NCI-H1105 (cell line): ENCODE measurements at places on chromosomes 12 and 14.

DNA sequence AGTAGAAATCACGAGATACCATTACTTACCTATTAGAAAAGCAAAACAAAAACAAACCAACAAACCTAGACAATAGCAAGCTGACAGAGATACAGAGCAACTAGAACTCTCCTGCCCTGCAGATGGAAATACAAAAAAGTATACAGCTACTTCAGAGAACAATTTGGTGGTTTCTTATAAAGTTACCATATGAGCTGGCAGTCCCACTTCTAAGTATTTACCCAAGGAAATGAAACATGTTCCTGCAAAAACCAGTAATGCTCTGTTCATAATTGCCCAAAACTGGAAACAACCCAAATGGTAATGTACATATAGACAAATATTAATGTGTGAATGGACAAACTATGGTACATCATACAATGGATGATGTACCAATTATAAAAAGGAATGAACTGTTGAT lies 31.7 kb downstream of the FUT8 start:
- DNase-seq: no peak

DNA sequence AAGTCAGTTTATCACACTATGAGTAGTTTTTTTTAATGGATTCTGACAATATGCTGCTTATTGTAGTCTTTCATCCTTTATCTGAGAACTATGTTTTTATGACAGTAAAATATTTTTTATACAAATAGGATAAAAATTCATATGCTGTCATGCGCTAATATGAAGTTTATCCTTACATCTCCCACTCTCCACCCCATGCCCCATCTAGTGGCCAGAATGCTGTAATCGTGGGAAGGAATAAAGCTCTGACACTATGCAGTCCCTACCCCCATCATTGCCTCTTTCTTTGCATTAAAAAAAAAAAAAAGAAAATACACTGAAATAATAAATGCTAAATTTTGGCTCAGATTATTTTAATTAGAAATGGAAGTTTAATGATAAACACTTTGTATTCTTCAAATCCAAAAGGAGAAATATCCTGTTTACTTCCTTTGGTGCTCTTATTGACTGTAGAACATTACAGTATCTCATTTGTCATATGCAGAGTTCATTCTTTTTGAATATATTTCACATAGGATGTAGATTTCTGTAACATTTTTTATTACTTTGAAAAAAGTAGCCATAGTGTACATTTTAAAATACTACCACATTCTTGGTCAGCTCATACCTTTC lies 145.9 kb upstream of the SLCO1C1 start:
- peak; percentile 14 for DNase-seq

DNA sequence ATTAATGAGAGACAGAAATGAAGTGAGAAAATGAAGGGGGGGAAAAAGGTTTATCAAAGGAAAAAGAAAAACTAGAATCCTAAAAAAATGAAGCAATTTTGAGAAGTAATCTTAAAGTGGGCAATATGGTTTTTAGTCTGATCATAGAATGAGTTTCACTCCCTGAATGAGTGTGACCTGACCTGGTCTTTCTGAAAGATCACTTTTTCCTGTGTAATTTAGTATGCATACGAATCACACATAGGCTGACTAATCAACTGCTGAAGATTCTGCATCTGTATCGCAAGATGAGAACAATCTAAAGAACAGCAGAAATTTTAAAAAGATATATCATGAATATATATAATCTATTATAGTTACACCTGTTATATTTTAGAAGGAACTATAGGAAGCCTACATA lies 11.3 kb downstream of the GNPTAB start:
- no peak for DNase-seq

DNA sequence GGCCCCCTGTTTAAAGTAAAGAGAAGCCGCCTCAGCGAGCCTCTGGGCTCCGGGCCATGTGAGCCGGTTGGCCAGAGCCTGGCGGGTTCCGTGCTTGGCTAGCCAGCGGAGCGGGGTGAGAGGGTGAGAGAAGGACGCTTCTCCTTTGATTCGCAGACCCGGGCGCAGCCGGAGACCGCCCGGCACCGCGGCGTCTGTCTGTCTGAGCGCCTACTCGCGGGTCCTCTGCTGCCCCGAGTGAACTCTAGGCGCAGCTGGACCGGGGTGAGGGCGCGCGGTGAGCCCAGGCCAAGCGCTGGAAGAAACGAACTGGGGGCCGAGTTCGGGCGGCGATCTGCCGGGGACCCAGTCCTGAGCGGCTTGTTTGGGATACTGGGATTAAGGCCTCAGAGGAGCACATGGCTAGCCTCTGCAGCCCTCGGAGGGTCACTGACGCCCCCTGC lies 41.4 kb upstream of the TBX5 start:
- no peak for DNase-seq

DNA sequence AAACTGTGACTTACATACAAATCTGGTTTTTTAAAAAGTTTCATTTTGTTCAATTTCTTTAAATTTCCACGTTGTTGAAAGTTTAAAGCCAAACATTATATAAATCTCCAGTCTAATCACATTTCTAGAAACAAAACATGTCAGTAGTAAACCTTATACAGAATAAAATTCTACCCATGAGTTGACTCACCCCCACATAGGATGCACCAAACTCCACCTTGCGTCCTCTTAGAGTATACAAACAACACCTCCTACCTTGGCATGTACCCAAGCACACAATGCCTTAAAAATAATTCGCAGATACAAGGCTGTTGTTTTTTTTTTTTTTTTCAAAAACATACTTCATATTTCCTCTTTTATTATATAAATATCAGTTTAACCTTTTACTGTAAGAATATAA lies 3.3 kb downstream of the FBXL14 start:
- no peak for DNase-seq

DNA sequence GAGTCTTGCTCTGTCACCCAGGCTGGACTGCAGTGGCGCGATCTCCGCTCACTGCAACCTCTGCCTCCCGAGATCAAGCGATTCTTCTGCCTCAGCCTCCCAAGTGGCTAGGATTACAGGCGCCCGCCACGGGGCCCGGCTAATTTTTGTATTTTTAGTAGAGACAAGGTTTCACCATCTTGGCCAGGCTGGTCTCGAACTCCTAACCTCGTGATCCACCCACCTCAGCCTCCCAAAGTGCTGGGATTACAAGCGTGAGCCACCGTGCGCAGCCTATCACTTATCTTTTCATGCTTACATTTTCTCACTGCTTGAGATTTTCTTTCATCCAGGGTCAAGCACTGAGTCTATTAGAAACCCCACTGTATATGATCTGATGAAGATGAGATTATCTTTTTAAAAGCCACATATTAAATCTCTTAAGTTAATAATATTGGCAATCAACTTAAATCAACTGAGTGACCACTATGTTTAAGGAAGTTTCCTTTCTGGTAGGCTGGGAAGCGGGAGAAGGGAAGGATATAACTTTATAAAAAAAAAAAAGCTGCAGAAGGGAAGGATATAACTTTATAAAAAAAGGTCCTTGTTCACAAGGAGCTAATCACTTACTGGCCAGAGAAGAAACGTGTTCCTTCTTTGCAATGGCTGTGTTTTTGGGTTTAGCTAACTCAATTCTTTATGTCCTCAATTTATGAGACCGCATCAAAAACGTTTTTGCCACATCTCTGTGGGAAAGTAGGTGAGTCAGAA lies 1.3 kb upstream of the MDM2 start:
- no peak for DNase-seq

GRCh38 chr14:78227248-78228077 lies 57.3 kb downstream of the NRXN3 start:
- no peak for DNase-seq

GRCh38 chr12:124842073-124842749 lies 21.5 kb downstream of the SCARB1 start:
- no peak for DNase-seq

GRCh38 chr12:52682938-52683574 lies 2.8 kb upstream of the KRT1 start:
- DNase-seq: no peak

DNA sequence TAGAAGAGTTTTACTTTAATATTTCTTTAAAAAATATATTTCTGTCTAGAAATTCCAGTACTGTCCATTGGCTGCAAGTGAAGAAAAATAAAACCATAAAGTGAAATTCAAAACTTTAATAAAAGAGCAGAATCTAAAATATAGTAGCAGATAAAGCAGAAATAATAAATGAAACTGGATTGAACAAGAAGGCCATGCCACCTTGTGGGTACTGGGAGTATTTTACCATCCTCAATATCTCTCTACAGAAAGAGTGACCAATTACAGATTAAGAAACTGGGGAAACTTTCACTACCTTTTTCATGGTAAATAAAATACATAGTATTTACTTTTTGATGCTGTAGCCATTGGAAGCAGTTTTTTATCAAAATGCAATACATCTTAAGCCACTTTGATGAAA lies 220.5 kb downstream of the BCAT1 start:
- no peak for DNase-seq

GRCh38 chr14:103828315-103828967 lies 18.9 kb downstream of the PPP1R13B start:
- DNase-seq: no peak

- DNase-seq: no peak
Observed at GRCh38 chr14:74988993-74989392, 13.7 kb upstream of the EIF2B2 start.

DNA sequence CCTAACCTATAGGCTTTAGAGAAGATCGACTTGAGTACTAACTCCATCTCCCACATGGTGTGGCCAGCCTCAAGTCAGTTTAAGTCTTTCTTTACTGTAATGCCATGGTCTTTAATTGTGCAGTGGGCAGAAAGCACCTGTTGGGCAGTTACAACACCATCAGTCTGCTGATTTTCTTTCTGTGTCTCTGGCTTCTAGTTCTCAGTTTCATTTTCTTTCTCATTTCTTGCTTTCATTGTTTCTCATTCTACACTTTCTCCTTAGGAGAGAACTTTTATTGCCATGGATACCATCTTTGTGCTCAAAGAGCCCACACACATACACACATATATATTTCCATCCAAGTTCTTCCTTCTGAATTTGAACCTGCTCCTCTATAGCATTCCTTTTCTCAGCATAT lies 96.1 kb upstream of the SLC16A7 start:
- no peak for DNase-seq

GRCh38 chr12:12474931-12475795 lies 87.5 kb downstream of the DUSP16 start:
- no peak for DNase-seq

- no peak for DNase-seq
Observed at GRCh38 chr12:27284751-27285150, 40.7 kb downstream of the STK38L start.

DNA sequence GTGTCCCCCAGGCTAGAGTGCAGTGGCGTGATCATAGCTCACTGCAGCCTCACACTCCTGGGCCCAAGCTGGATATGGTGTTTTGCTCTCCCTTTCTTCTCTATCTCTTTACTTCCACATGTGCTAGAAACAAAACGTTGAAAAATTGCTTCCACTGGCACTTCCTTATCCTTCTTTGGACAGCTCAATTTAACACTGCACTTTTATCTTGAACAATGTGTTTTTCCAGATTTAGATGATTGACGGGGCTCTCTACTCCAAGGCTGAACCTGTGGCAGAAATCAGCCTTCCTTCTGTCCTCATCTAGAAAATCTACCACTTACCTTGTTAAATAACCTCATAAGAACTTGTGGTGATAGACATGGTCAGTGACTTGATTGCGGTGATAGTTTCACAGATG lies 165.1 kb downstream of the DAD1 start:
- no peak for DNase-seq

DNA sequence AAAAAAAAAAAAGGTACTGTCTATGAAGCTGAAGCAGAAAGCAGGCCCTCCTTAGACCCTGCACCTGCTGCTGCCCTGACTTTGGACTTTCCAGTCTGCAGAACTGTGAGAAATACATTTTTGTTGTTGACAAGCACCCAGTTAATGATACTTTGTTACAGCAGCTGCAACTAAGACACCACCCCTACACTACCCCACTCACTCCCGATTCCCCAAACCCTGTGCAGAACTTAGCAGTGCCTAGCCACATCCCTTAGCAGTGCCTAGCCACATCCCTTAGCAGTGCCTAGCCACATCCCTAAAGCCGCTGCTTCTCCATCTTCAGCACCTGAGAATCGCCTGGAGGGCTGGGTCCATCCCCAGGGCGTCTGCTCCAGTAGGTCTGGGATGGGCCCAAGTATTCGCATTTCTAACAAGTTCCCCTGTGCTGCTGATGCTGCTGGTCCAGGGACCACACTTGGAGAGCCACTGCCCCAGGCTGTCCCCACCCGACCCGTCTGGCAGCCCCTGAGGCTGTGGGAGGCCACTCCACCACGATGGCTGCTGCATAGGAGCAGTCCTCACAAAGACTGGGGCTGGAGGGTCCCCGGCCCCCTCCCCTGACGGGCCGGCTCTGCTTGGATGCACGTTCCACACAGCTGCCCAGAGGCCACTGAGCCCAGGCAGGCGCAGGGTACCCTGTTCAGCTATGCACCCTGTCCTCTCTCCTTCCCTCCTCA lies 10.8 kb upstream of the PPP1R13B start:
- no peak for DNase-seq
